ENCODE measurements at places on chromosomes 3 and 15. TPM values are rescaled to one million over a fixed set of nuclear protein-coding genes. Genes with fewer than 3 reads are reported as not detected.

Gene IL16
- 17.6 TPM for total RNA-seq

Gene STAG1
- total RNA-seq: 45.3 TPM

Gene ZPLD1
- 0.55 TPM for total RNA-seq

Gene MASP1
- 2.8 TPM for total RNA-seq

All from testis (tissue), 5 donors.